ENCODE measurements at places on chromosomes 11 and 22.
A peak's percentile ranks its signal among the peaks of the same experiment; 100 is the strongest.

DNA sequence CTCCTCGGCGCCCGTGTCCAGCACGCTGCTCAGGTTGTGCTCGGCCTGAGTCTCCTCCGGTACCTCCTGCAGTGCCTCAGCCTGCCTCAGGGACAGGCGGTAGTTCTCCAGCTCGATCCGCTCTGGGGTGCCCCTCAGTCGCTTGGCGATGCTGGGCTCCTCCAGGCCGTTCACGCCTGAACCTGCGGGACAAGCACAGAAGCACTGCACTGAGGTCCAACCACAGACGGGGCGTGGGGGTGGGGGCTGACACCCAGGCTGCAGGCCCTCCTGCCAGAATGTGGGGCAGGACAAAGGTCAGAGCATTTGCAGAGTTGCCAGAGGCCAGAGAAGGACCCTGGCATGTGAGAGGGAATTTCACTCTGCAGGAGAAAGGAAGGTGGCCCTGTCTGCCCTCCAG lies 67.6 kb upstream of the BID start:
- no peak for DNase-seq

DNA sequence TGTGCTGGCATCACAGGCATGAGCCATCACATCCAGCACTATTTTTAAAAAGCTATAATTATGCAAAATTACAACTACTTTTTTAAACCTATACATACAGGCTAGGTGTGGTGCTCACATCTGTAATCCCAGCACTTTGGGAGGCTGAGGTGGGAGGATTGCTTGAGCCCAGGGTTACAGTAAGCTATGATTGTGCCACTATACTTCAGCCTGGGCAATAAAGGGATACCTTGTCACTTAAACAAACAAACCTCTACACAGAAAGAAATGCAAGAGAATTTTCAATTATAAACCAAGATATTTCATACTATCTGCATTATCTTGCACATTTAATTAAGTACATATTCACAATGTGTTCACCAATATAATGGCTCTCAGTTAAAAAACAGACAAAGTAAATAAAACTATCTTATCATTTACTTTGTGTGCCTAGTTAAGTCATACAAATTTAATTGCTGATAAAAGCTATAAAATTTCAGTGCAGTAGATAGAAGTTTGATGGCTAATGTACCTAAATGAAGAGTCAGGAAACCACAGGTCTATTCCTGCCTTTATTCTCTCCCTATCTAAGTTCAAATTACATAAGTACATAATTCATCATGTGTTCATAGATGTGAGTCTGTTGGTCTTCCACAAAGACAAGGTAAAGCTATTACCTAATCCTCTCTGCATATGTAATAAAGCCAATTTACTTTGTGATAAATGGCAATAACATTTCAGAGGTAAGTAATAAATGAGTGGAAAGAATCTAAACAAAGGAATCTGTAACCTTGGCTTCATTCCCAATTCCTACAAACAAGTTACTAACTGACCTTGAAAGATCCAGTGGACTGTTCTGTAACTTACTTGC lies 9.0 kb upstream of the RDX start:
- no peak for DNase-seq

DNA sequence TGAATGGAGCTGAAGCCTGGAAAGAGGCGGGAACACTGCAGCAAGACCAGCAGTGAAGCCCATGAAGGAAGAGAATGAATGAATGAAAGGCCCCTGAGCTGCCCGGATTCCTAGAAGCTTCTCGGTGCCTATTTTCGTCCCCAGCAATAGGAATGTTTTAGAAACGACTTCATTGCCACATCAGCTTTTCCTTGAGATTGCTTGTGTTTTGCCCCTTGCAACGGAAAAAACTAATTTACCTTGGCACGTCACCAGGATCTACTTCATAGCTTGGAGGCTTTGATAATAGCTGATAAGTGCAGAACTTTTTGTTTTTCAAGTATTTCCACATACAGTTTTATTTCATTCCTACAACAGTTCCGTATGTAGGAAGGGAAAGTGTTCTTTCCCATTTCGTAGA lies 248.9 kb upstream of the NARS2 start:
- DNase-seq: peak; percentile 10

GRCh38 chr11:111409915-111410314 lies 30.8 kb upstream of the POU2AF1 start:
- no peak for DNase-seq

- DNase-seq: no peak
Observed at GRCh38 chr11:70751142-70751734, 352.9 kb downstream of the CTTN start.

GRCh38 chr11:62713343-62713742 lies 5.9 kb downstream of the GNG3 start:
- DNase-seq: no peak

GRCh38 chr11:33575311-33575710 lies 125.3 kb downstream of the C11orf91 start:
- DNase-seq: no peak

Data from pulmonary artery endothelial cell (primary cell).